Thoracic aorta (tissue), 2 donors: ENCODE measurements at places on chromosomes 12 and 14. TPM values are rescaled to one million over a fixed set of nuclear protein-coding genes. Genes with fewer than 3 reads are reported as not detected.

- peaks cover 22% of the 10 kb centered on the region for H3K4me1 ChIP-seq
- peak overlapping the region; percentile 91 for H3K4me3 ChIP-seq
- no peak for DNase-seq
- H3K36me3 ChIP-seq: no peaks in the 10 kb centered on the region
- no peaks in the 10 kb centered on the region for H3K27me3 ChIP-seq
Observed at GRCh38 chr14:55025948-55026347, 951 bp downstream of the WDHD1 start.

GRCh38 chr14:24960816-24961215 lies 89.1 kb downstream of the STXBP6 start:
- no peaks in the 10 kb centered on the region for H3K36me3 ChIP-seq
- no peak overlapping the region for H3K4me3 ChIP-seq
- peaks cover 4% of the 10 kb centered on the region for H3K4me1 ChIP-seq
- no peak for DNase-seq

DNA sequence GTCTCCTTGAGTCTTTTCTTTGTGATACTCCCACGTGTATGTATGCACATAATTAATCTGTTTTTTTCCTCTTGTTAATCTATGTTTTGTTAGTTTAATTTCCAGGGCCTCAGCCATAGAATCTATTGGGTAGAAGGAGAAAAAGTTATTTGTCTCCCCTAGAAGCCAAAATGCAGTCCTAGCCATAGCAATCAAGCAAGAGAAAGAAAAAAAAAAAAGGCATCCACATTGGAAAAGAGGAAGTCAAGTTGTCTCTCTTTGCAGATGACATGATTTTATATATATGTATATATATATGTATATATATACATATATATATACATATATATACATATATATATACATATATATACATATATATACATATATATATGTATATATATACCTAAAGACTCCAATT lies 25.4 kb upstream of the ETV6 start:
- H3K36me3 ChIP-seq: no peaks in the 10 kb centered on the region
- no peaks in the 10 kb centered on the region for H3K27me3 ChIP-seq
- no peak overlapping the region for H3K27ac ChIP-seq
- DNase-seq: no peak
- H3K4me3 ChIP-seq: no peak overlapping the region

DNA sequence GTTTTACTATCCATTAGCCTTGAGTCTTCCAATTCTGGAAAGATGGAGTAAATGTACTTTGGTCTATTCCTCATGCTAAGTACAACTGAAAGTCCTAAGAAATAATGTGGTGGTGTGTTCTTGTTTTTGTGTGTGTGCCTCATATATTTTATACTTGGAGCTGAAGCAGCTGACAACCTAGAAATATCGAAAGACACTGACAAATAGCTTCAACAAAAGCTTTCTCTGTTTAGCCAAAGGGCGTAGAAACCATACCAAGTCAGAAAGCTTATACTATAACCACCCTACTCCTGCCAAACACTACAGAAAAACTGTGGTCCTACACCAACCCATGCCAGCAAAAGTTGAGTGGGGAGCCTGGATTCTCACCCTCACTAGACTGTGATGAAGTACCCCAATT lies 188.4 kb downstream of the GPHN start:
- H3K4me3 ChIP-seq: no peak overlapping the region
- DNase-seq: no peak
- H3K27ac ChIP-seq: no peak overlapping the region
- no peaks in the 10 kb centered on the region for H3K4me1 ChIP-seq

Gene SMARCC2
- 109 TPM for total RNA-seq

- no peaks in the 10 kb centered on the region for H3K36me3 ChIP-seq
- no peaks in the 10 kb centered on the region for H3K27me3 ChIP-seq
- H3K27ac ChIP-seq: no peak overlapping the region
- no peaks in the 10 kb centered on the region for H3K4me1 ChIP-seq
- H3K4me3 ChIP-seq: no peak overlapping the region
Observed at GRCh38 chr14:69999261-69999674, 120.1 kb downstream of the SMOC1 start.

DNA sequence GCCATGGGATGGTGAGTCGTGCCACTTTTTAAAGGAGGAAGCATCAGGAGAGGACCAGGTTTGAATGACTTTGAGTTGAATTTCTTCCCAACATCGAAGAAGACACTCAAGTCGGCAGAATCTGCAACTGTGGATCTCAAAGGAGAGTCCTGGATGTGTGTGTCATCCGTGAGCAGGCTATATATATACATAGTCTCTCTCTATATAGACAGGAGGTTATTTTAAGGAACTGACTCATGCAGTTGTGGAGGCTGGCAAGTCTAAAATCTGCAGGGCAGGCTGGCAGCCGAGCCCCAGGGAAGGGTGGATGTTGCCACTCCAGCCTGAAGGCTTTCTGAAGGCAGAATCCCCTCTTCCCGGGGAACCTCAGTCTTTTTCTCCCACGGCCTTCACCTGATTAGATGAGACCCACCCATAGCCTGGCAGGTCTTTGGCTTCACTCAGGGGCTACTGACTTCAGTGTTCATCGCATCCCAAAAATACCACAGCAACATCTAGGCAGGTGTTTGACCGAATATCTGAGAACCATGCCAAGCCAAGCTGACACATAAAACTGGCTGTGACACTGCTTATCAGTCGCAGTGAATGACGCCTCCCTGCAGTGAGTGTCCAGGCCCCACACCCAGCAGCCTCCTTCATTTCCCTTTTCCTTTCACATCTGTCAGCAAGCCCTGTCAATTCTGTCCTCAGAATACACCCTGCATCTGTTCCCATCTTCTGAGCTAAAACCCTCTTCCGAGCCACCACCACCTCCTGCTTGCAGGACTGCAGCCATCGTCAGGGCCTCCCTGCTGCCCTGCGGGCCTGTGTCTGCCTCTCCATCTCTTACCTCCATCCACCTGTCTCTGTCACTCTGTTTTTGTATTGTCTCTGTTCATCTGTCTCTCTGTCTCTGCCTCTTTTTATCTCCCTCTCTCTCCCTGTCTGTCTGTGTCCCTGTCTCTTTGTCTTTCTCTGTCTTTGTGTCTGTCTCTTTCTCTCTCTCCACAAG lies 54.0 kb downstream of the ZNF664 start:
- peaks cover 38% of the 10 kb centered on the region for H3K4me1 ChIP-seq
- H3K4me3 ChIP-seq: no peak overlapping the region
- H3K27me3 ChIP-seq: no peaks in the 10 kb centered on the region
- no peak for DNase-seq
